ENCODE measurements at places on chromosomes 6 and 20.

DNA sequence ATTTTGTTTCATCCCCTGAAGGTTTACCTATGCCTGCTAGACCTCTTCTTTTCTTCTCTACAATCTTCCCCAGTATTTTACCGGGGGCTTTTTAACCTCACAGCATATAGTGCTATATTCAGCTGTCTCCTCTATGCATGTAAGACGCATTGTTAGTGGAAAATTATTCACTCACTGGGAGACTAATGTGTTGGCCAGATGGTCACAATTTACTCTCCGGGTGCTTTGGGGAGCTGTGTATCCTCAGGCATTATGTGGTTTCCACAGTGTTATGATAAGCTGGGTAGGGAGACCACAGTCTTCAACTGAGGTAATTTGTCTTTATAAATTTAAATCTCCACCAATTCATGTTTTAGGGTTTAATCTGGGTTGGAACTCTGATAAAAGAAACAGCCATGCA is 553.8 kb upstream of the PTCHD4 start:
- no peak for DNase-seq

GRCh38 chr6:148422085-148422484 is 79.4 kb downstream of the SASH1 start:
- no peak for DNase-seq

DNA sequence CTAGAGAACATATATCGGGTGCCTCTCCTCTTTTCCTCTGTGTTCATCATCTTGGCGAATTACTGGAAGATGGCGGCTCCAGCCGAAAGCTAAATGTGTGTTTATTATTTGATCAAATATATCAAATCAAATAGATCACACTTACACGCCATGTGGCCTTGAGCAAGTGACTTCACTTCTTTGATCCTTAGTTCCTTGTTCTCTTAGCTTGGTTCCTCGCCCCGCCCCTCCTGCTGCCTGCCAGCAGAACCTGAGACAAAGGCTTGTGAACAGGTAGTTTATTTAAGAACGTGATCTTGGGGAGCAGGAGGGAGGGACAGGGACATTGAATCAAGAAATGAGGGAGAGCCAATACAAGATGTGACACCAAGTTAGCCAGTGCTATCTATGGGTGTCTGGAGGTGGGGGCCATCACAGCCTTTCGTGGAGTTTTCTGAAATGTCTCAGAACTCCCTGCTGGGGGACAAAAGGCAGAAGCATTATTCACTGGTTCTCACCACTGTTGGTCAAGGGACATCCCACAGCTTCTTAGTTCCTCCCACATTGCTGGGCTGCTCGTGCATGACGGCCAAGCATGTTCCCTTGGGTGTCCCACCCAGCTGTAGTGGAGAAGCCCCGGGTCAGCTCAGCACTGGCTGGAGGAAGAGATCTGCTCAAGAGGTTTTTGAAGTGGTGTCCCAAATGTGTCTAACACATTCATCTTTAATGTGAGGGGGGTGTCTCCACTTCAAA is 44.9 kb upstream of the RNF24 start:
- no peak for DNase-seq

- no peak for DNase-seq
Measured at GRCh38 chr20:61516346-61517208, 264.5 kb downstream of the CDH4 start.

DNA sequence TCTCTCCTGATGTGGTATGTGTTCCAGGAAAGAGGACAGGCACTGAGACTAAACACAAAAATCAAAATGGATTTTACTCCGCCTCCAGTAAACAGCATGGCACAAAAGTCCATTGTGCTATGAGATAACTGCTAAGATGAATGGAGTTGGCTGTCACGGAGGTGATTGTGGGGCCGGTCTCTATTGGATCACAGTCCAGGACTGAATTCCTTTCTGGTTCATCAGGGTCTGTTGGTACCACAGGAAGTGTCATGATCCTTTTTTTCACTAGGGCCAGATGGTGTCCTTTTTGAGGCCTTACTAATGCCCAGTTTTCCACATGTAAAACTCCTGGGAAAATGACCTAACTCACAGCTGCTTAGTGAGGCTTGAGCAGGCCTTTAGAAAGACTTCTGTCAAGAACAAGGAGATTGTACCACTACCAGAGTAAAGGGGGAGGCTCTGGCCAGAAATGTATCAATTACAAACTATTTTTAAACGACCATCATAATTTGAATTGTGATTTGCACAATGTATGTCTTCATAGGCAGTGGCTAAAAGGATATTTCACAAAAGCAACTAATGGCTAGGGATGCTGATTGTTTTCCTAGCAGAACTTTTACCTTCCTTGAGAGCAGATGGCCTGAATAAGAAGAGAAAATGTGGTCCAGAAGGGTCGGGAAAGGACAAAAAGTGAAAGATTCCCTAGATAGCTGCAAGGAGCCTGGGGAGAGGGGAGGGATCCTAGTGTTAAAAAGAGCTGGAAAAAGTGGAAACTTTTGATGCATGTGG is 192.2 kb upstream of the POU3F2 start:
- no peak for DNase-seq

GRCh38 chr6:43339168-43339567 is 30.3 kb downstream of the ZNF318 start:
- DNase-seq: no peak

GRCh38 chr20:4217349-4217841 is 202.0 kb upstream of the RNF24 start:
- DNase-seq: no peak

GRCh38 chr20:25459916-25460535 is 52.6 kb downstream of the GINS1 start:
- no peak for DNase-seq

GRCh38 chr20:1944345-1945091 is 49.3 kb downstream of the SIRPA start:
- peak; percentile 15 for DNase-seq

DNA sequence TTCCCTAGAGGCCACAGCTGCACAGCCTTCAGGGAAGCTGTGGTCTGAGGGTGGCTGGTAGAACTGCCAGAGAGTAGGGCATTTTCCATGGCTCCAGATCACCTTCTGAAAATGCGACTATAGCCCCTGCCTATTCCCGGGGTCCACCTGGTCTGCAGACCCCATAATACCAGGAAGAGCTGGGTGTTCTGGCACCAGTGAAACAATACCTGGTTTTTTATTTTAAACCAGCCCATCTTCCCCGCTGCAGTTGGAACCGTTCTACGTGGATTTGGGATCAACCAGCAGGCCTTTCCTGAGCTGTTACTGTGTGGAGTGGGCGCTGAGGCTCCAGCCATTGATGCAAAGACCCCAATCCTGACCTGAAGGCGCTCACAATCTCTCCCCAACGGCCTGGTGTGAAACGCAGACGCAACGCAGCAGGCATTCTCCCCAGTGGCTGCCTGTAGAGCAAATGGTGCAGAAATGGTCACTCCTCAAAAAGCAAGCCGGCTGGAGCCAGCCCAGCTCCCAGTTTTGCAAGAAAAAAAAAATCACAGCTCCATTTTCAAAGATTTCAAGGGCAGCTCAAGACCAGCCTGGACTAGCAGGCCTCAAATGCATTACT is 11.3 kb downstream of the NPEPL1 start:
- no peak for DNase-seq

DNA sequence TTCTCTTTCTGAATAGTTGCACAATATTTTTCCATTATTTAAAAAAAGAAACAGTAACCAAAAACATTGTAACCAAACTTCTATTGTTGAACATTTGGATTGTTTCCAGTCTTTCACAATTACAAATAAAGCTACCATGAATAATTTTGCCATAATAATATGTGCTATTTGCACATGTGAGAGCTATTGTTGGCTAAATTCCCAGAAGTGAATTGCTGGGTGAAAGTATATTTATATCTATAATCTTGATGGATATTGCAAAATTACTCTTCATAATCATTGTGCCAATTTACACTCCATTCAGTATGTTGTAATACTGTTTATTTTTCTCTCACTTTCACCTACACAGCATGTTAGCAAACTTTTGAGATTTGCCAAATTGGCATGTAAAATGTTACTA is 36.6 kb upstream of the SLC22A16 start:
- no peak for DNase-seq

GRCh38 chr6:35146453-35146852 is 5.3 kb upstream of the TCP11 start:
- DNase-seq: peak; percentile 49

DNA sequence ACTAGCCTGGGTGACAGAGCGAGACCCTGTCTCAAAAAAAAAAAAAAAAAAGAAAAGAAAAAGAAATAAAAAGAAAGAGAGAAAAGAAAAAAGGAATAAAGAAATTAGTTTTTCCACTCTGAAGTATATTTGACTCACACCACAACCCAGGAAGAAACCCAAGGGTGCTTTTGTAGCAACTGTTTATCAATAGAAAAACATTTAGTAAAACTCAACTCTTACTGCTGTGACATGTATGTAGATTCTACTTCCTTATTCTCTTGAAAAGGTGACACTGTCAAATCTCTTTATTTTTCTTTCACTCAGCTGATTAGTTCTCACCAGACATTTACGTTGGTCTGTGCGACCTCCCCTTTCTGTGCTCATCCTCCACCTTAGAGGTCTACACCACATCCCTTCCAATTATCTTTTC is 99.9 kb upstream of the SHLD1 start:
- DNase-seq: no peak

- DNase-seq: no peak
Measured at GRCh38 chr6:137162692-137163306, 10.6 kb downstream of the IL22RA2 start.

DNA sequence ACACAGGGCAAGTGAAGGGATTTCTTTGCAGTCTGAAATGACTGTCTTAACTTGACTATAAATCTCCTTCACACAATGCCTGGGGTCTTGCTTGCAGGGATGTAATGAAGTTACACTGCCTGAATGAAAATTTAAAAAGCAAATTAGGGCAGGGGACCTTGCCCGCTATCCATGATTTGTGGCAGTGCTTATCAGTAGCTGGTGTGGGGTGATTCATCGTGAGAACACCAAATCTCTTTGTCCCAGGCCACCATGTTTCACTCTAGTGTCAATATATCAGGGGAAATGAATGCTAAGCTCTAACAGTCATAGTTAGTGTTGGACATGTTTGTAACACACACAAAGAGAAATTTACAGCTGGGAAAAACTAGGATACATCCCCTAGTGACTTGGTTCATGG is 713.7 kb upstream of the EPHA7 start:
- DNase-seq: no peak

- no peak for DNase-seq
Measured at GRCh38 chr6:115740907-115741306, 319.8 kb downstream of the FRK start.

DNA sequence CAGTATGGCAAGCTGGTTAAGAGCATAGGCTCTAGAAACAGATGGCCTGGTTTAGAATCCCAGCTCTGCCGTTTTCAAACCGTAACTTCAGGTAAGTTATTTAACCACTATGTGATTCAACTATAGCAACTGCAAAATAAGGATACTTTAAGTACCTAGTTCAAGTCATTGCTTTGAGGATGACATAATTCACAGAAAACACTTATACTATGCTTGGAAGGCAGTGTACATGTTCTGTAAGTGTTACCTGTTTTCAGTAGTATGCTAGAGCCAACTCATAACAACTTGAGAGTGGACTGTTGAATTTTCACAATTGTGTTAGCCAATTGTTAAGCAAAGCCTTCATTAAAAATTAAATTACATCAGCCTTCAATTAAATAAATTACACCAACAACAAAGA is 134.8 kb upstream of the BEND6 start:
- DNase-seq: no peak

DNA sequence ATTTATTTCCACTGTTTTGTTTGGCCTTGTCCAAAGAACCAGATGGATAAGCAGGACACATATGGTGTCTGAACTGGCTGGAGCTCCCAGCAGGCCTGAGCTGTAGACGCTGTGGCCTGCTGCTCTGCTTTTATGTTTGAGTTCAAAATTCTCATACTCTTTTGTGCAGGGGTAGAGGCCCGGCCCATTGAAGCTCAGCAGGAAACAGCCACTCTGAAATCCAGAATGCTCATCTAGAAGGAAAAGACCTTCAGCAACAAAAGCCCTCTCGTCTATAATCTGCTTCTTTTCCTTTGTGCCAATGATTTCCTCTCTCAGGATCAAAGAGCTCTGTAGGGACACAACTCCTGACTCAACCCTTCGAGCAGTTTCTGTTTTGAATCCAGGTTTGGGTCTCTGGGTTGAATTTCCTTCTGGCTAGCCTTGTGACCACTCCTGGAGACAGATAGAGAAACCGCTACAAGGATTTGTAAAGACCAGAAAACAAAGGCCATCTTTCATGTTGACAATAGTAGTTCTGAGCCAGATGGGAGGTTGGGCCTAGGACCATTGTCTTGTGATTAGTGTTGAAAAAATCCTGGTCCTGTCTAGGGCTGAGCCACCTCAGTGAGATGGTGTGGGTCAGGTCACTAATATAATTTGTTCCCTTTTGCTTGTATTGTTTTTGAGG is 446.7 kb downstream of the BCKDHB start:
- no peak for DNase-seq

GRCh38 chr6:151408858-151409257 is 17.5 kb upstream of the ZBTB2 start:
- no peak for DNase-seq

GRCh38 chr6:122140031-122140430 is 259.4 kb upstream of the HSF2 start:
- no peak for DNase-seq

DNA sequence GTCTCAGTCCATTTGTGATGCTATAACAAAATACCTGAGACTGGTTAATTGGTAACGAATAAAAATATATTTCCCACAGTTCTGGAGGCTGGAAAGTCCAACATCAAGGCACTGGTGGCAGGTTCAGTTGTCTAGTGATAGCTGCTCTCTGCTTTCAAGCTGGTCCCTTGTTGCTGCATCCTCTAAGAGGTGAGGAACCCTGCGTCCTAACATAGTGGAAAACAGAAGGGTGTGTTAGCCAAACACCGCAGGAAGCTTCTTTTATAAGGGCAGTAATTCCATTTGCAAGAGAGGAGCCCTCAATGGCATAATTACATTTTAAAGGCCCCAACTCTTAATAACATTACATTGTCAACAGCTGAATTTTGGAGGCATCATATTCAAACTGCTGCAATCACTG is 372.7 kb downstream of the ADGRB3 start:
- no peak for DNase-seq

DNA sequence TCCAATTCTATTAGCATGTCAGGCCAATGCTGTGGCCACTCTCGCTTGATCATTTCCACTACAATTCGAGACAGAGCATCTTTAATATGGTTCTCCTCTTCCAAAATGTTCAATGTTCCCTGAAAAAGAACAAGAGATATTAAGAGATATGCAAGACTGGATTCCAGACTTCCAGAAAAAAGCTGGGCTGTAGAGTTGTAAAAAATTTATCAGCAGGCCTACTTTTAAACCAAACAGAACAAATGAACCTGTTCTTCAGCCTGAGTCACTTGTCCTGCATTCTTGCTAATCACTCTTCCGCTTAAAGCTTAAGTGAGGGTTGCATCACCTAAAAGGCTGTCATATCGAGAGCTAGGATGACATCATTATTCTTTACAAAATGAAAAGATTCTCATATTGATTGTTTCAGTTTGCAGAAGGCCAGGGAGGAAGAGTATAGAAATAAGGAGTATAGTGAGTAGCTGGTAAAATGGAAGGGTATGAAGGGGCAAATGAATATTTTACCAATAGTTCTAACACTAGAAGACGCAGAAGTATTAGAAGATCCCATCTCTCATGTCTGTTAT is 4.9 kb downstream of the XPO5 start:
- no peak for DNase-seq

All from Kasumi-1 (cell line).